ENCODE measurements at places on chromosomes 16 and 17.

DNA sequence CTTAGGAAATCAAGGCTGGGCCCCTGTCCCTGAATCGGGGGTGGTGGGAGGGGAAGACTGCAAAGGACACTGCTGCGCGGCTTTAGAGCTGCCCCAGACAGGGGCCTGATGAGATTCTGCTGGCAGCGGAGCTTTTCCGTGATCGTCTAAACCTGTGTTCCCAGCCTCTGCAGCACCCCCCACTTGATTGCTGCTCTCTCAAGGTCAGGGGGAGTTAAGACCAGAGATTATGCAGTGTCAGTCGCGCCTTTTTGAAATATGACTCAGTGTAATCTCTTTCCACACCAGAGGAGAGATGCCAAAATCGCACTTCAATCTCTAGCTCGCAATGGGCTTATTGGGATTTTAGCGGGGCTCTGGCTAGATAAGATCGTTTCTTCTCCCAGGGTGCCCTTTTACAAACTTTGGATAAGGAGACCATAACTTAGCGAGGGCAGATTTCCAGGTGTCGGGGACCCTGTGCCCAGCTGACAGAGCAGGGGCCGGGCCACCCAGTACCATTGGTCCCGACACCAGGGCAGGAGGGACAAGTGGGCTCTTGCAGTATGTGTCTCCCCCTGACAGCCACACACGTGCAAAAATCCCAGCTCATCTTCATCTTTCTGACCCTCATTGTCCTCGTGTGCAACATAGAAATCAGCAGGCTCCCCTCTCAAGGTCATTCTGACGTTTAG, 87.0 kb downstream of the IRX3 start:
- DNase-seq, result no peak

- DNase-seq, result no peak
Observed at GRCh38 chr16:87832741-87833502, 36.4 kb downstream of the SLC7A5 start.

GRCh38 chr17:63494300-63494928, 17.6 kb downstream of the ACE start:
- DNase-seq, result no peak

DNA sequence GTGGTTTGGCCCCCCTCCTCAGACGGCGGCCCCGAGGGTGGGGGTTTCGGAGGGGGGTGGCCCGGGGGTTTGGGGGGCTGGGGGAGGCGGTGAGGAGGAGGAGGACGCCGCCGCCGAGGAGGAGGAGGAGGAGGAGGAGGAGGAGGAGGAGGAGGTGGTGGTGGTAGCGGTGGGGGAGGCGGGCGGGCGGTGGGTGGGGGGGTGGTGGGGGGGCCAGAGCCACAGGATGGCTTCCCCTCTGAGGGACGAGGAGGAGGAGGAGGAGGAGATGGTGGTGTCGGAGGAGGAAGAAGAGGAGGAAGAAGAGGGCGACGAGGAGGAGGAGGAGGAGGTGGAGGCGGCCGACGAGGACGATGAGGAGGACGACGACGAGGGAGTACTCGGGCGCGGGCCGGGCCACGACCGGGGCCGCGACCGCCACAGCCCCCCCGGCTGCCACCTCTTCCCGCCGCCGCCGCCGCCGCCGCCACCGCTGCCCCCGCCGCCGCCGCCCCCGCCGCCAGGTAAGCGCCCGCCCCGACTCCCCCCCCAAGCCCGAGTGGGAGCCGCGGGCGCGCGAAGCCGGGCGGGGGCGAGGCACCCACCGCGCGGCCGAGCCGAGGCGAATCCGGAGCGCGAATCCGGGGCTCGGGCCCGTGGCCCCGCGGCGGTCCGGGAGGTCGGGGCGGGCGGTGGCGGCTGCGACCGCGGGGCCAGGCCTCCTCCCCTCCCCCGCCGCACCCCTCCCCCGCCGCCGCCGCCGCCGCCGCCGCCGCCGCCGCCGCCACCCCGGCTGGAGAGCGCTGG, 3.8 kb upstream of the CHD3 start:
- no peak for DNase-seq

Data from stimulated activated CD8-positive, alpha-beta memory T cell treated with anti-CD3 and anti-CD28 coated beads, Interleukin-7, amount 100 ng/mL, for 24 hours (primary cell).